ENCODE measurements at places on chromosomes 3 and 15.

GRCh38 chr15:89450076-89451006 lies 46.0 kb downstream of the RHCG start:
- DNase-seq = no peak

GRCh38 chr3:181279239-181279565 lies 289.7 kb upstream of the DNAJC19 start:
- no peak for DNase-seq

GRCh38 chr3:99134986-99135385 lies 233.5 kb upstream of the DCBLD2 start:
- no peak for DNase-seq

GRCh38 chr15:98802187-98802586 lies 153.8 kb downstream of the IGF1R start:
- no peak for DNase-seq

DNA sequence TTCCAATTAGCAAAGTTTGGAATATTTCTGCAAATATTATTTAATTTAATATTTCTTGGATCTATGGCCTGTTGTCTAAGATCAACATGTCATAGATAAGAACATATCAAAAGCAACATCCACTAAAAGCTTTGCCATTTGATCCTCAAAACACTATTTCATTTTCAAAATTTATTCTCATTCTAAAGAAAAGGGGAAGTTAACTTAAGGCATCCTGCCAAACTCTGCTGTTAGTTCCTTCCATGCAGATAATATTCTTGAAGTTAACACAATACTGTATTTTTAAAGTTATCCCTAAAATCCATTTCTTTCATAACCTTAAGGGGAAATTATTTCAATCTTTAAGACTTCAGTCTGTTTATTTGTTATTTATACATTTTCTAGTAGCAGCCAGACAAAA lies 28.2 kb upstream of the GBE1 start:
- no peak for DNase-seq

DNA sequence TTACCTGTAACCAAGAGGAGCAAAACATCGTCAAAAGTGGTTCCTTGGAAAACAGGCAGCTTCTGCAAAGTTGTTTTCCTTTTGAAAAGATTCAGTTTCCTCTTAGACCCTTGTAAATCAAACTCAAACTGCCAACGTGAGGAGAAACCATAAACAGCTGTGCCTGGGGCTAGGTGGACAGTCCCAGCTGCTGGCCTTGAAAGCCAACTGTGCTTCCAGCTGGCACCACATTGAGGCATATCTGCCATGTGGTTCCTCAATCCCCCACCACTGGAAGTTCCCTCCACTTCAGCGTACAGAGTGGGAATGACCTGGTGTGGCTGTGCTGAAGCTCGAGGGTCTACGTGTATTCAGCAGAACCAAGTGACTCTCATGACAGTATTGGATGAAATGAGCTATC lies 40.9 kb downstream of the HRH1 start:
- no peak for DNase-seq

DNA sequence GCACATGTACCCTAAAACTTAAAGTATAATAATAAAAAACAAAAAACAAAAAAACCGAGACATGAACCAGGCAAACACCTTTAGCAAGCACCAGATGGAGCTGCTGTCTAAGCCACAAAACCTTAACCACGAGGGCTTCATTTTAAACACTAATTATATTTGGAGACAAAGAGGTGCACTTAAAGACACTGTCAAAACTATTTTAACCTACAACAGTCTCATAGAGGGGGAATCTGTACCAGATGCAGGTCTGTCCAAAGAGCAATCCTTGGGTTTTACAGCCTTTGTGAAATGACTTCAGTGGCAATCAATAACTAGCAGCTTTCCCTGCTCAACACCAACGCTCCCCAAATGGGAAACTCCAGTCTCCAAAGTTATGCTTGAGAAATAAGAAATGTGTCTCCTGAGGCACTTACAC lies 115.7 kb upstream of the TSPAN3 start:
- DNase-seq = no peak

- no peak for DNase-seq
These were observed 89.5 kb downstream of the EOMES start for GRCh38 chr3:27632431-27633223.

- no peak for DNase-seq
These were observed 20.4 kb downstream of the TERC start for GRCh38 chr3:169744366-169745054.

- no peak for DNase-seq
These were observed 31.3 kb downstream of the LDHAL6B start for GRCh38 chr15:59237924-59238331.

GRCh38 chr3:139317660-139318430 lies 26.0 kb upstream of the MRPS22 start:
- no peak for DNase-seq

Data from right renal pelvis (tissue), 4 donors.